ENCODE measurements at places on chromosomes 1 and 21.

GRCh38 chr1:115199416-115200132 is 110.3 kb upstream of the TSPAN2 start:
- no peak for DNase-seq

GRCh38 chr1:60989749-60990713 is 92.3 kb upstream of the NFIA start:
- peak; percentile 67 for DNase-seq

- peak; percentile 39 for DNase-seq
Measured at GRCh38 chr1:241375886-241376285, 18.9 kb upstream of the RGS7 start.

DNA sequence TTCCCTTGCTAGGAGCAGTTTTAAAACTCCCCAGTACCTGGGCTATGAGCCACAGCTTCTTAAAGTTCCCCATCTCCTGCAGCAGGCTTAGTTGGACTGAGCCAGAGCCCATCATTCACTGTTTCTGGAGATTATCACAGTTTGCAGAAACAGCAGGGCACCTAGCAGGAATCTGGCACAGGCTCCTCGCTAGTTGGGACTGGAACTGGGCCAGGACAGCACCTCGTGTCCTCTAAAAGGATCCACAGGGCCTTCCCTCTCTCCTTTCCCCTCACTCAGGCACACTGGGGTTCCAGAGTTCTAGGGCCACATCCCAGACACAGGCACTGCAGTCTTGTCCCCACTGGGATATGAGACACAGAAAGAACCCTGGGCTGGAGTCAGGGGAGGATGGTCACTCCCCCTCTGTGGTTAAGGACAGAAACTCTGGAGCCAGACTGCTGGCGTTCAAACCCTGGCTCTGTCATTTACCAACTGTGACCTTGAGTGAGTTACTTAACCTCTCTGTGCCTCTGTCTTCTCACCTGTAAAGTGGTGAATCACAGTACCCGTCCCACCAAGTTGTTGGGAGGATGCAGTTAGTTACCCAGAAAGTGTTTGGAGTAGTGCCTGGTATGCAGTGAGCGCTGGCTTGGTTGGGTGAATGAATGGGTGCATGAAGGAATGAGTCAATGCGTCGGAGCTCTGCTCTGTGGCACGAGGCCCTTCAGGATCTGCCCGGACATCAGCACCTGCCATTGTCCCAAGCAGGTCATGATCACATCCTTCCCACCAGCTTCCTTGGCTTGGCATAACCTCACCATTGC is 18.8 kb upstream of the ECE1 start:
- DNase-seq: peak; percentile 62

GRCh38 chr21:42495027-42495426 is 997 bp downstream of the RSPH1 start:
- DNase-seq: no peak

- DNase-seq: peak; percentile 51
Measured at GRCh38 chr1:99469550-99469971, 176.4 kb upstream of the PALMD start.

- DNase-seq: peak; percentile 99
Measured at GRCh38 chr1:108830119-108831008, 26.5 kb downstream of the AKNAD1 start.

DNA sequence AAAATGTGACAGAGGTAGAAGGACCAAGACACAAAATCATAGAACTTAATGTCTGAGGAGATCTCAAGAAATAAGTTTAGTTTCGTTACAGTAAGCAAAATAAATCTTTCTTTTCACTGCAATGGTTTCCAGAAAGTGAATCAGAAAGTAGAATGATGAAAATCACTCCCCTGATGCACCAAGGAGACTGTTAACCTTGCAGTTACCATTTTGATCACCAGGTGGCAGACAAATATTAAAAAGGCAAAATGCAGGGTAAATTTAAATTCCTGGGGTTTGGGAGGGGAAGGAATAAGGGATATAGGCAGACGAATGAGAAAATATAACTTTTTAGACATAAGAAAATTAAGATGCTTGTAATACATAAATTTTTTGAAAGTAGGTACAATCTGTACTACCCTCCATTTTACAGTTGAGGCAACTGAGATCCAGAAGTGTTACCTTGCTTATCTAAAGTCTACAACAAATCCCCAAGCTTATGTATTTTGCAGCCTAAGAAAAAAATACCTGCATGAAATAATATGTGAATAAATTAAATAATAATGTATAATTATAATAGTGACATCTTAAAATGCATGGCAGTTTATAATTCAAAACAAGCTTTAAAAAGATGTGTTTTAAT is 253.2 kb downstream of the CRB1 start:
- peak; percentile 53 for DNase-seq
